ENCODE measurements at places on chromosomes 6 and 20. TPM values are rescaled to one million over a fixed set of nuclear protein-coding genes. Genes with fewer than 3 reads are reported as not detected.

The TRIM10 gene
- not detected for total RNA-seq

The CPNE5 gene
- 0.24 TPM for total RNA-seq

The GGT7 gene
- total RNA-seq: 59.1 TPM

The NMBR gene
- 0.74 TPM for total RNA-seq

The TRIM15 gene
- not detected for total RNA-seq

The RARS2 gene
- 51.4 TPM for total RNA-seq

The FRK gene
- 8.6 TPM for total RNA-seq

The RHAG gene
- not detected for total RNA-seq

The BPIFB1 gene
- not detected for total RNA-seq

The PPARD gene
- 14.0 TPM for total RNA-seq

The CDH22 gene
- total RNA-seq: 0.20 TPM

The GLO1 gene
- 97.9 TPM for total RNA-seq

The EPB41L1 gene
- 35.6 TPM for total RNA-seq

The ADGRF4 gene
- 2.6 TPM for total RNA-seq

The MRPL2 gene
- total RNA-seq: 52.2 TPM

The COX7A2 gene
- total RNA-seq: 314 TPM

The RAET1E gene
- not detected for total RNA-seq

The PTCRA gene
- not detected for total RNA-seq

The SIRPG gene
- total RNA-seq: not detected

The TRIM39 gene
- total RNA-seq: 17.9 TPM

The CHRNA4 gene
- 0.43 TPM for total RNA-seq

The MANEA gene
- total RNA-seq: 10.8 TPM
